ENCODE measurements at places on chromosomes 4 and X.
A peak's percentile ranks its signal among the peaks of the same experiment; 100 is the strongest.

- DNase-seq = no peak
These were observed 75.7 kb downstream of the ANXA3 start for GRCh38 chr4:78627046-78627965.

GRCh38 chr4:144582105-144582850, 63.7 kb upstream of the HHIP start:
- DNase-seq = no peak

DNA sequence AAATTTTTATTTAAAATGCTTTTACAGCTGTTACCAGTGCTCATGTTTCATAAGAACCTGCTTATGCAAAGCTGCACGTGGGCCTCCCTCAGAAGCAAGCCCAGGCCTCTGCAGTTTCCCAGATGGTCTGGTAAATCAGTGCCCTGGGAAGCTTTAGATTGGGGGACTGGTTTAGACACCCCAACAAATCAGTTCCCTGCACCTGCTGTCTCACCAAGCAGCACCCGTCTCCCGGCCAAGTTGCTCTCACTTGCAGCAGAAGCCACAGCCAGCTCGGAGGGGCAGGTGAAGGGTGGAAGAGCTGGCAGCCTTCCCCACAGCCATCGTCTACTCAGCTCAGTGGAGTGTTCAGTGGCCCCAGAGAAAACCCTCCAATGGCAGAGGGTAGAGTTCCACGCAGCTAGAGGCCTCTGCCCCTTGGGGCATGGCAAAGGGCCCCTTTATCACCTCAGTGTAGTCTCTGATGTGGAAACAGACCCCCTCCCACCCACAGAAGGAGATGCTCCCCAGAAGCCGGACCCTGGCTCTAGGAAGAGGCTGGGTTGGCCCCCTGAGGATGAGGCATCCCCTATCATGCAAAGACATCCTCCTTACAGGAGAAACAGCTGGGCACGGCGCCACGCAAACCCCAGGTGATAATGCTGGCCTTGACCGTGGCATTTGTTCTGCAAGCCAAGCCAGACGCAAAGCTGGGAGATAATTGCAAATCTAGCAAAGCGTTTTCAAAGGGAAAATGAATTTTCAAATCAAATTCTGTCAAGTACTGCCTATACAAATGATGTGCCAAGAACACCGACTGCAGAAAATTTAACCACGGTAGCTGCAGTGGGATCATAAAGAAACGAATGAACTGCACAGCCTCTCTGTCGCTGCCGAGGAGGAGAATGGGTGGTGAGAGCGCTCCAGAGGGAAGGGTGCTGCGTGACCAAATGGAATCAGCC, 51.9 kb downstream of the ZFYVE28 start:
- no peak for DNase-seq

- peak; percentile 16 for DNase-seq
These were observed 367.8 kb upstream of the SLC7A11 start for GRCh38 chr4:138609943-138610350.

- no peak for DNase-seq
These were observed 219.4 kb upstream of the ZC4H2 start for GRCh38 chrX:65195621-65196020.

DNA sequence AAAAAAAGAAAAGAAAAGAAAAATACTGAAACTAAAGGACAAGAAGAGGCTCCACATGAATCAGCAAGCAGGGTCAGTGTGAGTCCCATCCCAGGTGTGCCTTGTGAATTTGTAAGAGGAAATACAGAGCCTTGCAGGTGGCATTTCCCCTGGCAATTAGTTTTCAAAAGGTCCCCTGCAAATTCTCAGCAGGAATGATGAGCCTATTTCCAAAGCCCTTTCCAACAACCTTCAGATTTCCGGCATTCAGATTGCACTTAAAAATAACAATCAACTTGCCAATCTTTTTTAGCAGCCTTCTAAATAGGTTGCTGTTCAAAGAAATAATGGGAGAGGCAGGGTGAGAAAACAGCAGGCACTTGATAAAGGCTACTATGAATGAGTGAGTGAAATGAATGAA, 66.4 kb upstream of the OR13H1 start:
- DNase-seq = no peak

GRCh38 chr4:126097155-126097799, 782.5 kb downstream of the FAT4 start:
- no peak for DNase-seq

DNA sequence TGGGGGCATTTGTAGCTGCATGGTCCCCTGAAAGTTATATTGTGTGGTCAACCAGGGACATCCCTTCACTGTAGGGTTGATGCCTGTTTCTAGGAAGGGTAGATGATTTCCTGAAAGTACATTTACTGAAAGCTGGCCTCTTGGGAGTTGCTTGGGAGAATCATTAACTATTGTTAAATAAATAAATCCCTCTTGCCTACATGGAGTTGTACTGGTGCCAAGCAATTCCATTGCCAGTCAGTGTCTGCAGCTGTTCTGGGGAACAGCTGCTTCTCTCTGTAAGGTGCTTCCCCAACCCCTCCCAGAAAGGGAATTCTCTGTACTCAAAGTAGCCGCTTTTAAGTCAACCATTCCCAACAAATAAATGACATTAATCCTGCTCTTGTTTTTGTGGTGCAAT, 51.1 kb downstream of the C4orf51 start:
- DNase-seq = peak; percentile 37

- no peak for DNase-seq
These were observed 31.7 kb downstream of the DLG3 start for GRCh38 chrX:70476166-70476933.

- no peak for DNase-seq
These were observed 146.1 kb downstream of the RBM46 start for GRCh38 chr4:154927126-154927680.

DNA sequence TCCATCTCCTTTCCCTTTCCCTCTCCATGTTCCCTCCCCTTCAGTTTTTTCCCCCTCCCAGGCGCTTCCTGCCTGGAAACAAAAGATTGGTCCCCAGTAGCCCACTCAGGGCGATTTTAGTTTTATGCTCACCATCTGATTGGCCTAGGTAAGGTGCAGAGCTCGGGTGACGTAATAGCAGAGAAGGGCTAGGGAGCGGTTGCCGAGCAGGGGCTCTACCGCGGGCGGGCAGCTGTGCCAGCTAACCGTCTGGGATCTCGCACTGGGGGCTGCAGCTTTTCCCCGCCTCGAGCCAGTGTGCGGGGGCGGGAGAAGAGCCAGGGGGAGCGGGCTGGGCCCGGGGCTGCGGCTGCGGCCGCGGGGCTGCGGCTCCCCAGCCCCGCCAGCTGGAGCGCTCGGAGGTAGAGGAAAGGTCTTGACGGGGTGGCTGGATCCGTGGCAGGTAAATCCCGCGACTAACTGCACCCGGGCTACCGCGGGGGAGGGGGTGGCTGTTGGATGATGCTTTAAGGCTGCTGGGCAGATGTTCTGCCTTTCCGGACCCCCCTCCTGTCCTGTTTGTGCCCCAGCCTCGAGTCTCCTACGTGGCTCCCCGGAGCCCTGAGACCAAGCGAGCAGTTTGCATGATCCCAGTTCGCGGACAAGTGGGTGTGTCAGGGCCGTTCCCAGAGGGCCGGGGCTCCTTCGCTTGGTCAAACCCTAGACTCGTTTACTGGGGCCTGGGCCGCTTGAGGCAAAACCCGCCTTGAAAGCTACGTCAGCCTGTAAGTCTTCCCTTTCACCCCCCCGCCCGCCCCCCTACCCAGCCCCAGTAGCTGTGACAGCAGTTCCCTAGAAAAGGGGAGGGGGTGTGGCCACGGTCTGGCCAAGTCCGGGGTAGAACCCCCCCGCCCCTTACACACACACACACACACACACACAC, at the start of gene PAK3:
Gene PAK3 (plus strand): TSS at position 218 of the 922 bp plus-strand sequence. CDS start 26,913 bp downstream, outside the sequence.
- no peak for DNase-seq

- DNase-seq = no peak
These were observed 53.6 kb downstream of the NSG1 start for GRCh38 chr4:4440333-4441061.

DNA sequence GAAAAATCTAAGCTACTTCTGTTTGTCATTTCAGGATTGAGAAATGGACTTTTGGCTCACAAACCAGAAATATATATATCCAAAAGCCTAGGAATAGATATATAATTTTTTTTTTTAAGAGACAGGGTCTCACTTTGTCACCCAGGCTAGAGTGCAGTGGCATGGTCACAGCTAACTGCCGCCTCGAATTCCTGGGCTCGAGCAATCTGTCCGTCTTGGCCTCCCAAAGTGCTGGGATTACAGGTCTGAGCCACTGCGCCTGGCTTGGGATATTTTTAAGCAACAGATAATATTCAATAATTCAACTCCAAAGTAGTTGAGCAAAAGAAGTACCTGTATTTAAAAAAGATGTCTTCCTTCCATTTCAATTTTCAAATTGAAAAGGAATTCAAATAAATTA, 112.5 kb downstream of the C4orf51 start:
- DNase-seq = no peak

DNA sequence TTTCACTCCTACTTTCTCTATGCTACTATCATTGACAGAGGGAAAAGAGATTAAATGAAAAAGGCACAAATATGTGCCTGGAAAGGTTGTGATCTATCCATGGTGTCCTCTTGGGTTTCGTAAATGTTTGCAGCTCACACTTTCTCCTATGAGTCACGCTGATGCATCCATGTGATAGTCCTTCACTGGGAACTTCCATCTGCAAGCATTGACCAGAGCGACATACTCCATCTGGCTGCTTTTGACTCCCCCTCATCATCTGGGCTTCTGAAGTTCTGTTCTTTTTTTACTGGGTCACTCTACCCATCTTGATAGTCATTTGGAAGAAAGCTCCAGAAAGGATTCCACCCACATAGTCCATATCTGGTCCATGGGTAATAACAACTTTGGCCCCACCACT, 84.7 kb upstream of the NDST3 start:
- no peak for DNase-seq

DNA sequence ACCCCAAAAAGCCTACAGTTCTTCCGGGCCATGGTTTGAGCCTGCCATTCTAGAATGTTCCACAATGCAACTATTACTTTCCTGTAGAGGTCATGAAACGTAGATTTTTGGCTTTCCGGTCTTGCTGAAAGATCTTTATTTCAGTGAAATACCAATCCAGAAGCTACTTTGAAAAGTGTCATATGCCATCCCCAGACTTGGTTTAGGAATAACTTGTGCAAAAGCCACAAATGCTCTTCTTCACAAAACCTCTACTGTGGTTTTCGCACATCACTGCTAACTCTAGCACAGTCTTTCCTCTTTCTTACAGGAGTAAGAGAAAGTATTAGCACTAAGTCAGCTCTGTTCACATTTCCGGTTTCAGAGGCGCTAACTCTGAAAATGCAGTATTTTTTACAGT, 12.7 kb upstream of the CD40LG start:
- no peak for DNase-seq

- no peak for DNase-seq
These were observed 66.3 kb upstream of the DIPK2B start for GRCh38 chrX:45267007-45267406.

GRCh38 chr4:149493492-149493891, 322.2 kb downstream of the IQCM start:
- DNase-seq = no peak

Measured in AG04449 (cell line).